Activated gamma-delta T cell treated with Interleukin-2 at 50 U/mL for 16 hours (primary cell): ENCODE measurements at places on chromosomes 7 and 10.

DNA sequence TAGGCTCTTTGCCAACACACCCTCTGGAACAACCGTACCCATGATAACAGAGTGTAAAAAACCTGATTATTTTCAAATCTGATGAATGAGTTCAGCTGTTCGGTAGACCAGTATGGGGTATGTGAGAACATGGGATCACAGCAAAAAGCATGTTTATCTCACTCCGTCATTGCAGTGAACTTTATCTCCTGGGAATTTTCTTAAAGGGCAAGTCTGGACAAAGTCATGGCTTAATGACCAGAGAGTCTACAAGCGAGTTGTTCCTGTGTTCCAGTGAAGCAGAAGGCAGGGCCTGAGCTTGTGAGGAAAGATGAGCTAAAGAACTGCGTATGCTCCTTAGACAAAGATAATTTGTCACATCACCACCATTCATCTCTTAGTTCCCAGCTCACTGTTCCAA lies 219.7 kb downstream of the TRIL start:
- no peak for DNase-seq

GRCh38 chr10:24617771-24618396 lies 105.8 kb downstream of the ARHGAP21 start:
- peak; percentile 34 for DNase-seq

DNA sequence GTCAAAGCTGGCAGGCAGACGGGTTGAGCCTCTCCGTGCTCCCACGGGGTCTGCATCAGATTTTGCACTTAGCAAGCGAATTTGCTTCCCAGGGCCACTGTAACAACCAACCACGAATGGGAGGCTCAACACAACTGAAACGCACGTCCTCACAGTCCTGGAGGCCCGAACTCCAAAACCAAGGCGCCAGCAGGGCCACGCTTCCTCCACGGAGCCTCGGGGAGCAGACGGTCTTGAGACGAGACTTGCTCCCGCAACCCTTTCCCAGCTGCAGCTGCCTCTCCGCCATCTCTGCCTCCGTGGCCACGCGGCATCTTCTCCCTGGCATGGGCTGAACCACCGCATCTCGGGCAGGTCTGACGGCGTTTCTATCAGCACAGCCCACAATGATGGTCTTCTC lies 30.2 kb upstream of the INSIG1 start:
- DNase-seq = no peak

- no peak for DNase-seq
Measured at GRCh38 chr7:43954524-43955228, 28.4 kb downstream of the UBE2D4 start.

- no peak for DNase-seq
Measured at GRCh38 chr7:57425239-57425944, 24.6 kb upstream of the ZNF716 start.
